Brain pericyte (primary cell): ENCODE measurements at places on chromosomes 13 and 19.
A peak's percentile ranks its signal among the peaks of the same experiment; 100 is the strongest.

- DNase-seq, result no peak
Observed at GRCh38 chr19:44069415-44069814, 2.5 kb upstream of the ZNF284 start.

DNA sequence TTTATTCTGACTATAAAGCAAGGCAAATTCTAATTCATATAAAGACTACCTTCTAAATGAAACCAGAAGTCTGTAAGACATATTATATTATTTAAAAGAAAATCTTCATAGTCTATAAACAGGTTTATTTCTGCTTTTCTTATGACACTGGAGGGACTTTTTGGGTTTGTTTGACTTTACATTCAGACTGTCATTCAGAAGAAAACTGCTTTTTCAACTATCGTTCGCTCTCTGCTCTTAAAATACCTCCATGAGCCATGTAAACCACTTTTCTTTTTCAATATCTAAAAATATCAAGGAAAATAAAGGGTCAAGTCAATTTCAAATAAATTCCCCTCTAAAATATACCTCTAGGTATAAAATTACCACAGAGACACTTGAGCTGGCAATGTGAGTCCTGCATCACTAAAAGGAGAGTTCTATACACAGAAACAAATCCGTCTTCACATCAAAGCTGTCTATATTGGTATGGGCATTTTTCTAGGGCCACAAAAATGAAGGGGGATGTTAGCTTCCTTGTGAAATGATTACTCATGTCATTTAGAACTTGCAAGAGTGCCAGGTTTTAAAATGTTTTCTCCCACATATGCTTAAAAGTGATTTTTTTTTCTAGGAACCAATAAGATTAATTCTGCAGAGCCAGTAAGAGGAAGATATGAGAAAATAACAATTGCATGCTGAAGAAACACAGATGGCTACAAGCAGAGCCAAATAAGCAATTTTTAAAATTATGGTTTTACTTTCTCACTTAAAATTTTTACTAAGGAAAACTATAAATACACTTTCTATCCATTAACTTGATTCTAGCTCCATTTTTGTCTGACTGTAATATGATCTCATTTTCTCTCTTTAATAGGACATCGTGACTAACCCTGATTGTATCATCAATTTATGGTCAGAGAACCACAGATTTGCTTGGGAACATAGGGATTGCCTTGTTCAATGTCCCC is 181.8 kb downstream of the TBC1D4 start:
- DNase-seq, result no peak

DNA sequence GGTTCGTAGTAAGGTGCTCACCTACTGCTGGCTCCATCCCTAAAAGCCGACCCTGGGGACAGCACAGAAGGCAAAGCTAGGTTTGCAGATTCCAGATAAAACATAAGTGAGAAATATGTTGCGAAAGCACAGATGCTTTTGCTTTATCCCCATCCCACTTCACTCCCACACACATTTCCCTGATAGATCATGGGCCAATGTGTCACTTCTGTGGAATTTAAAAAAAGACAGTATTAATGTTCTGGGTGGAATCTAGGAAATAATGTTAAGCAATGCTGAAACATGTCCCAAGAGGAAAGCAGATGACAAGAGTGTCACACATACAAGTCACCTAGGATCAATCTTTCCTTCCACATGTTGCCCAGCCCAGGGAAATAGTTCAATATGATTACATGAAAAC is 661.0 kb upstream of the MIR17HG start:
- no peak for DNase-seq

DNA sequence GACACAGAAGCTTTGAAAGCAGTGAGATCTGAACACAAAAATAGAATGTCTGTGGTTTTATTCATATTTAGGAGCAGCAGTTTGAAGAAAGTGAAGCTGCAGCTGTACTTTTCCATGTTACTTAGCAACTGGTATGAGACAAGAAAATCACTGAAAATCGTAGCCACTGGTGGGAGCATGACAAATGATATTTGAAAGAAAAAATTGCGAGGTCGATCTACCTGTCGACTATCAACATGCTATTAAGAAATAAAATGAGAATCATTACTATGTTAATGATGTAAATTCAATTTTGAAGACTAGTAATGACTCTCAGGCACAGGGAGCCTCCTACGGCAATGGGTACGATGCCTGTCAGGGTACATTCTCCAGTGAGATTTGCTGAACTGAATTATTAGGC is 436.4 kb downstream of the SLITRK5 start:
- no peak for DNase-seq

DNA sequence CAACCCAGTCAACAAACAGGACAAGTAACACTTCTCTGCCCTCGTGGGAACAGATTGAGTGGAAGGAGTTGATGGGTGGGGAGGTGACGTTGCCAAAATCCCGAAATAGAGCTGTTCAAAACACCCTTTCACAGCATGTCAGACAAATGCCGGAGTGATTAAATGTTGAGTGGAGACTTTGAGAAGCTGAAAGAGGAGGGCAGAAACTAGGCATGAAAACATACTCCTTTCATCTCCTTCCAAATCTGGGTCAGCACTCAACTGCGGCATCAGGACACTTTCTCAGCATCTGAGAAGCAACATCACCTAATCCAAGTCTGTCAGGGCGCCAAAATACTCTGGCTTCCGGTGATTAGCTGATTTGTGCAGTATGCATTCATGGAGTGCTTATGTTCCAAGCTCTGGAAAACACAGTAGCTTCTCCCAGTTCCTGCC is 51.5 kb upstream of the MRI1 start:
- no peak for DNase-seq

- DNase-seq, result peak; percentile 13
Observed at GRCh38 chr13:101258071-101258470, 158.2 kb downstream of the NALCN start.
